ENCODE measurements at places on chromosomes 5 and 9.

DNA sequence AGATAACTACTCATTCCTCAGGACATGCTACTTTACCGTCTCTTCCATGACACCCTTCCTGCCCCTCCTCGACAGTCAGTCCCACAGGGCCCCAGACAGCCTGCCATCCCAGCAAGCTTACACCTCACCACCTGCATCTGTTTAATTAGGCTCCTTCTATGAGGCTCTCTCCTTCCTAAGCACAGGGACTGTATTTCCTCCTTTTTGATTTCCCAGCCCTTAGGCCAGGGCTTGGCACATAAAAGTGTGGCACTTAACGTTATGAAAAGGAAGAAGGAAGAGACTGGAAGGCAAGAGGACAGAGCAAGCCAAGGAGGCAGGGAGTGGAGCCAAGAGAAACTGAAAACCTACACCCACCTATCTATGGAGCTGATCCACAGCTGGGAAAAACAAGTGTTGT, 146.8 kb downstream of the SIL1 start:
- DNase-seq, result no peak

- no peak for DNase-seq
These were observed 2.0 kb upstream of the MAP3K1 start for GRCh38 chr5:56813302-56813701.

- no peak for DNase-seq
These were observed 41.2 kb downstream of the THBS4 start for GRCh38 chr5:80076131-80077050.

GRCh38 chr5:132528866-132529634, 14.3 kb downstream of the IL5 start:
- DNase-seq, result no peak

DNA sequence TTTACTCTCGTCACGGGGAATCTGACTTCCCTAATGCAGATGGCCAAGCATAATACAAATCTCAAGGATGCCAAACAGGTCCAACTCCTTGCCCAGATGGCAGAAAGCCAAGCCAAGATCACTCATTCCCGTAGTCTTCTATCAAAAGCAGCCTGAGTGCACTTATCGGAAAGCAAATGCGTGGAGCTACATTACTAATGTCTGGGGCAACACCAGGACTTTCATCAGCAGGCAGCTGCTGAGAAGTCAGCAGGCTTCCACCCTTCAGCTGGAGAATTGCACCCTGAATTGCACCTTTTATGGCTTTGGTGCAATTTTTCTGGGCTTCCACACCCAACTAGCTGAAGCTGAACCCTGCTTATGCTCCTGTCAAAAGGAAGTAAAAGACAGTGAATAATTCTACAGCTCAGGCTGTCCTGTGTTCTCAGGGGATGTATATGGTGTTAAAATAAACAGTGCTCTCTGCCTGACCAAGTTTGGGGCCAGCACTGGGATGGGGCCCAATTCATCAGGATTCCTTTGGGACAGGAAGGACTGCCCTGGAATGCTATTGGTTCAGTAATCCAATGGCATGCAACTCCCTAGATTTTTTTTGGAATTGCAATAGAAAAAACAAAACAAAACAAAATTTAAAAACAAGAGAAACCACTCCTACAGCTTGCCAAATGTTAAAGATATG, 92.6 kb downstream of the DPYSL3 start:
- DNase-seq, result no peak

DNA sequence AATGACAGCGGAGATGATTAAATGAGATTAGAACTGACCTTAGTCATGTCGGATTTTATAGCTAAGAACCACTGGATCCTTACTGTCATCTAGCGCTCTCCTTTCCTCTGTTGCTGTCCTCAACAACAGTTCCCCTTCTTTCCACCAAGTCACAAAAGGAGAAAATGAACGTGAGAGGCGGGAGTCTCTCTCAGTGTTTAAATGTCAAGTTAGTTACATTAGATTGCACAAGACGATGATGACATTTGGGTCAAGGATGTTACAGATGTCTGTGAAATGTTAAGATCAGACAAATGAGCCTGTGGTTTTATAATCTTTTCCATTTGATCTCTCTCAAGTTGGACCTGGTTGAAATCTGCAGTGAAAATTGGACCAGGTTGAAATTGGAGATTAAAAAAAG, 53.5 kb downstream of the FBXO38 start:
- no peak for DNase-seq

DNA sequence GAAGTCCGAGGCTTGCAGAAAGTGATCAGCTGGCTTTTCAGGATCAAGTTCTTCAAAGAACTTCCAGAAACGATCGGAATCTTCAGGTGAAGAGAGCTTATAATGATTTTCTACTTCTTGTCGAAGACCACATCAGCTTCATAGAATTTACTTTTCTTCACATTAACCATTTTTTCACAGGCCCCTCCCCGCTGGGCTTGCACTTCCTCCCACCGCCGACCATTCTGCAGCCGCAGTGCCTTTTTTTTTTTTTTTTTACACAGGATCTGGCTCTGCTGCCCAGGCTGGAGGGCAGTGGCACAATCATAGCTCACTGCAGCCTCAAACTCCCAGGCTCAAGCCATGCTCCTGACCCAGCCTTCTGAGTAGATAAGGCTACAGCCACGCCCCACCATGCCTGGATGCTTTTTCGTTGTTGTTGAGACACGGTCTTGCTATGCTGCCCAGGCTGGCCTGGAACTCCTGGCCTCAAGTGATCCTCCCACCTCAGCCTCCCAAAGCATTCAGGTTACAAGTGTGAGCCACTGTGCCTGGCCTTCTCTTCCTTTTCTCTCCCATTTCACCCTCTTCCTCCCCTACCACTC, 15.3 kb upstream of the RNF130 start:
- no peak for DNase-seq

- DNase-seq, result no peak
These were observed 14.4 kb downstream of the NINJ1 start for GRCh38 chr9:93119703-93119952.

DNA sequence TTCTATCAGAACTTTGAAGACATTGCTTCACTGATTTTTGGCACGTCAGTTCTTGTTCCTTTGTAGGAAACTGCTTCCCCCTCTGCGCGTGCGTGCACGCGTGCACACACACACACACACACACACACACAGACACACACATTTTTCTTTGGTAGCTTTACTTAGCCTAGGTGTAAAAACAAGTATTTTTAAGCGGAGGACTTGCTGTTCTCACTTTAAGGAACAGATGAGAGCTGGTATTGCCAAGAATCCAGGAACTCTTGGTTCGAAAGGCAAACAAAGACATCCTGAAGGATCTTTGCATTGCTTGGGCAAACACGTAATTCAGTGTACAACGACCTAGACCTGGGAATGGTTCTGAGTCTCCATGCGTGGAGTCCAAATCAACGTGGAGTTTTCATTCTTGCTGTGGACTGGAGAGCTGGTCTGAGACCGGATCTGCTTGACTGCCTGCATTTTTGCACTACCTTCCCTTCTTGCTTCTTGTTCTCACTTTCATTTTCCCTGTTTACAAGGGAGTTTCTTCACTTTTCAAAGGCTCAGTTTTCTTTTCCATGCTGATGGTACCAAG, 8.2 kb downstream of the TMEM268 start:
- DNase-seq, result no peak

Data from cortex of kidney (tissue), 1 donor.